Epithelial cell of proximal tubule (primary cell): ENCODE measurements at places on chromosomes 5 and 9. TPM values are rescaled to one million over a fixed set of nuclear protein-coding genes. Genes with fewer than 3 reads are reported as not detected.

DNA sequence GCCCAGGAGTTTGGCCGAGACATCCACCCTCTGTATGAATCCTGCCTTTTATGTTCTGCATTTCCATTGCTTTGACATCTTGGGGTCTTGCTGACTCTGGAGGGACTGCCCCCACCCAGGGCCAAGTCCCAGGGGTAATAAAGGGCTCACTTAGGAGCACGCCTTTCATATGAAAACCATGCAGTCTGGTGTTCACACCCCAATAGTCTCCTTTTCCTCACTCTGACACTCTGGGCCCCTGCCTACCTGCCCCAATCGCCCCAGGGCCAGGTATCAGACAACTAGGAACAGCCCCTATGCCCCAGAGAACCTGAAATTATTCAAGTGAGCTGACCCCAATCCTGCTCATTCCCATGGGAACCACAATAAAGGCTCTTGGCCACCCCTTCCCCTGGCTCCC lies 33.1 kb upstream of the RAPGEF1 start:
- no peak for DNase-seq

DNA sequence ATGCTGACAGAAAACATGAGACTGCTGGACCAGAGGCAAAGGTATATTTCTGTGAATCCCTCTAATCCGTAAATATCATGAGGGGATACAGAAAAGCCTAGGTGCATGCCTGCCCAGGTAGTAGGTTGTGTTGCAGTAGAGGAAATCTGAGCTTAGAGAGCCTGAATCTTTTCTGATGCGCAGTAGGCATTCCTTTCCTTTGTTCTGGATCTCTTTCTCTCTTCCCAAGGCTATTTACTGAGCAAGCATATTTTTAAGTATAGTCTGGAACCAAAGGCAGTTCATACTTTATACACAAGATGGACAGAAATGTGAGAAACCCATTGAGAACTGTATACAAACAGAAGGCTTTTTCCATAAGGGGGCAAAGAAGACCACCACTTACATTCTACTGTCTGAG lies 359.3 kb downstream of the TMEM161B start:
- no peak for DNase-seq

DNA sequence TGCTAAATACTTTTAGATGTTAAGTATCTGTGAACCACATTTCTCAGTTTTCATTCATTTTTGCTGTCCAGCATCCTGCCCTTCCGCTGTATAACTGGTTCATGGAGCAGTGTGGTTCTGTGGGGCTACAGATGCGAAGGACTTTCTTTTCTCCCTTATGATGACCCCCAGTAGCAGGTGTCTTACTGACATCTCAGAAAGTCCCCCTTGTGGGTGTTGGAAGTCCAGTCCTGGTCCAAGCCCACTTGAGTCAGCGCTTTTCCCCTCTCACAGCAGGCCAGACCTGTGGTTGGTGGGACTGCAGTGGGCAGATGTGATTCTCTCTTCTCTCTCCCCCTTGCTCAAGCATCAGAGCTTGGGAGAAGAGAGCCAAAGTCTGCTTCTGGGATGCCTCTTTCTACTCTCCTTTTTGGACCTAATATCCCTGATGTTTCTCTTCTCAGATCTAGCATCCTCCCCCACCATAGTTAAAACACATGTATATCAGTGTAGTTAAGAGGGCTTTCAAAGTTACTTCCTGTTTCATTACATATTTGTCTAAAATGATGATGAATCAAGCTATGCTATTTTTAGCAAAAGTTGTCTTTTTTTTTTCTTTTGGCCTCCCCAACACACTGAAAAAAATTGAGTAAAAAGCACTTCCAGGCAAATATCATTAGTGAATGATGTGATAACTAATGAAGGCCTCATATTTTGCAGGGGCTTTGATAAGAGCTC lies 119.5 kb upstream of the ZNF618 start:
- no peak for DNase-seq

DNA sequence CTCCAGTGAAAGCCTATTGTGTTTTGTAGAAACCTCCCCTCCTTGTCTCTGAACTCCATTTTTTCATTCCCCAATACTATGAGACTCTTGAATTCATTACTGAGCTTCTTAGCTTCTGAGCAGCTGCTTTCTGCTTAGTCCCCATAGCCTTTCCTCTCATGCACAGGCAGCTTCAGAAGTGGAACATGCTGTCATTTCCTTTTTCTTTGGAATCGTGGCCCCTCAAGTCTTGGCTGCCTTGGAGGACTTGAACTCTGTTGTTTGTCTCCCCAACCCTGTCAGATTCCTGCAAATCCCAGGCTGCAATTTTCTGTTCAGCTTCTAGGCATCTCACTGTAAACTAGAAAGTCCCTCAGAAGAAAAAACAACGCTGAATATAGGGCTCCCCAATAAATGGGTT lies 268.5 kb downstream of the ARRDC3 start:
- DNase-seq: no peak

DNA sequence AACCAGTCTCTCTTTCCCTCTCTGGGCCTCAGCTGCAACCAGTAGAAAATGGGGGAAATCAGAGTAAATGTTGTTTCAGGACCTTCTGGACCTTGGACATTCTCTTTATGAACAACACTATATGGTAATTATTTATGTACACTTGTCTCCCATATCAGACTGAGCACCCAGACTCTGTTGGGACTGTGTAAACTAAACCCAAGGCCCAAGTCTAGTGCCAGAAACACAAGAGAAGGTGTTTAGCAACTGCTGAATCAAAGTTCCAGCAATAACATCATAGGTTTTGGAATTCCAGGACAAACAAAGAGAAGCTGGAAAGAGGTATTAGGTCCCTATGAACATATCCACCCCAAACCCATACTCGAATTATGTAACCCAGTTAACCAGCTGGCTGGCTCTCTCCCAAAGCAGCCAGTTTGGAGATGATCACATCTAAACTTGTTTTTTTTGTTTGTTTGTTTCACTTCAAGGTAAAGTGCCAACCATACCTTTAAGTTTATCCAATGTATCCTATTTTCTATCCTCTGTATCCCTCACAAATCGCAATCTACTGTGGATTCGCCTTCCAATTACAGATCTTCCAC lies 1.9 kb upstream of the RNF38 start:
- no peak for DNase-seq

DNA sequence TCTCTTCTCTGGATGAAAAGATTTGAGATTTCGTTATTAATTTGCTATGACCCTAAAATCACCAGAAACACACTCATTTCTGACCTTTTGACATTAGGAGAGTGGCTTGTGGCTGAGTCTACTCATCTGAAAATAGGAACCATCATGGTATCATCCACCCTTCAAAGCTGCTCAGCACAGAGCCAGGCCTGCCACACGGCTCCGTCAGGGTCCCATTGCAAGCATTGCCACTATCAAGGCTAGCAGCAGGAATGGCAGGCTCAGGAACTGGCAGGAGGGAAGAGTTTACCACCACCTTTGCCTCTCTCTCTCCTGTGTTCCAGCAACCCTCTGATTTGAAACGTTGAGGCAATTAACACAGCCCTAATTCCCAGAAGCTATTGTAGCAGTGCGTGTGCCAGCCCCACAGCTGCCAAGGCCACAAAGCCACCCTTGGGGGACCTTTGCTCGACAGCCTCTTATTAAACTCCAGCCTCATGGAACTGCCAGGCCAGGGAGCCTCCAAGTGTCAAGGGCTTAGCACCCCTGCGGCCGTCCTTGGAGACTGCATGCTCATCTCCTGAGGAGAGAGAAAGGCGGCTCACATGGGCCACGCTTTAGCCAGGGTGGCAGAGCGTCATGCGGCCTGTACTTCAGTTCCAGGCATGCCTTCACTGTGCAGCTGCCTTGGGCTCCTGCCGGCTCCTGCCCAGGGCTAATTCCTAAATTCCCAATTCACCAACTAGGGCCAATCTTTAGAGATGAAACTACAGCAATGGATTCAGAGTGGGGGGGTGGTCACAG lies 145.9 kb downstream of the ROR2 start:
- DNase-seq: no peak

- no peak for DNase-seq
Measured at GRCh38 chr9:84285381-84285780, 55.2 kb downstream of the SLC28A3 start.

LCN9 gene
- total RNA-seq: not detected in 2 replicates

NUTM2G gene
- not detected in 2 replicates for total RNA-seq

KCNV2 gene
- total RNA-seq: not detected in 2 replicates

GARIN3 gene
- total RNA-seq: not detected in 2 replicates

SLC34A3 gene
- total RNA-seq: 0.07 TPM in 1 of 2 replicates, not detected in the other

PCDHB8 gene
- total RNA-seq: not detected in 2 replicates
